ENCODE measurements at places on chromosomes 16 and 17.

GRCh38 chr17:56723421-56723820 lies 110.3 kb downstream of the C17orf67 start:
- no peak for DNase-seq

DNA sequence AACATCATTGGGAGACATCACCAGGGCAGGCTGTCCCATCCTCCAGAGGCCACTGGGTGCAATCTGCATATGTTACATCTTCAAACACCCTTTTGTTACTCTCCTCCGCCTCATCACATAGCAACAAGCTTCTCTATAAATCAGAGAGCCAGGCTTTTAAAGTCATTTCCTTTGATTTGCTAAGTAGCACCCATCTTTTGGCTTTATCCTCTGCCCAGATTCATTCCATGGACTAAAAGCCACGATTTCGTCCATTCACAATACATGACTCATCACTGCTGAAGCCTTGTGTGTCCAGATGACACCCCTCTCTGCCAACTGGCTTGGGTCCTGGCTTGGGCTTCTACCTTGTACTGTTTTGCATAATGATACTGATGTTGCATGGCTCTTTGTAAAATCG lies 2.0 kb upstream of the KRT38 start:
- DNase-seq = no peak

DNA sequence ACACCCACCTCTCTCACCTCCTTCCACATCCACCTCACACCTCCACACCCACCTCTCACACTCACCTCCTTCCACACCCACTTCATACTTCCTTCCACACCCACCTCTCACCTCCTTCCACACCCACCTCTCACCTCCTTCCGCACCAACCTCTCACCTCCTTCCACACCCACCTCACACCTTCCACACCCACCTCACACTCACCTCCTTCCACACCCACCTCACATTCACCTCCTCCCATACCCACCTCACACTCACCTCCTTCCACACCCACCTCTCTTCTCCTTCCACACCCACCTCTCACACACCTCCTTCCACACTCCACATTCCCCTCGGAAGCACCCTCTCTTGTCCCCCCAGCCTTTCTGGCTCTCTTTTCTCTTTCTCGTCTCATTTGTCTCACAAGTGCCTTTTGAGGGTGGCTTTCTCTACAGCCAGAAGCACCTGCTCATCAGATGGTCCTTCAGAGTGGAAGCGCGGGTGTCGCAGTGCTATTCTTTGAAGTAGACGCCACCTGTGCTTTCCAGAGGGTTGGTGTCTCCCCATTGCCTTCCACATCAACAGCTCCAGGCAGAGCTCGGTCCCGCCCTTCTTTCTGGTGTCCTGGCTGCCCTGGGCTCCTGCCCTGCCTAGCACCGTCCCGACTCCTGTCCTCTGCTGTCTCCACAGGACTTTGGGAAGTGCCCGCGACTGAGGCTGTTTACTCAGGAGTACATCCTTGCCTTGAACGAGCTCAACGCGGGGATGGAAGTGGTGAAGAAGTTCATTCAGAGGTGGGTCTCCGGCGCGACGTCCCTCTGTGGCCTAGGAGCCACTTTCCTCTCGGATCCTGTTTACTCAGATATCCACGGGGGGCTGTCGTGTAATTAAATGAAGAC lies 109.4 kb upstream of the PLCG2 start:
- DNase-seq = no peak

DNA sequence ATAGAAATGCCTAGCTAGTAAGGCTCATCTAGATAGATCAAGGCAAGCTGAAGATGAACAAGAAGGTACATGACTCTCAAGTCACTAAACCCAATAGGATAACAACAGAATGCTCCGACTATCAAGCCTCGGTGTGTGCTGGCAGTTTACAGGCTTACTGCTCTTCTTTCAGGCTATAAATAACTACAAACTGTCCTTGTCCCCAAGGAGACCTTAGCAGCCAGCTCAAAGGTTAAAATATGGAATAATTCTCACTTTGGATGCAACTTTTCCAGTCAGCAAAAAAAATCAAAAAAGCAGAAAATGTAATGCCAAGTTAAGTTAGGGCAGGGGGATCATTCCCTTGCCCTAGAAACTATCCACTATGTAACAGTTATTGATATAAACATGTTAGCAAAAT lies 44.6 kb downstream of the SPOP start:
- DNase-seq = no peak
